Epithelial cell of alveolus of lung (primary cell): ENCODE measurements at places on chromosomes 4 and X. TPM values are rescaled to one million over a fixed set of nuclear protein-coding genes. Genes with fewer than 3 reads are reported as not detected.

LANCL3 gene
- under 0.01 and 0.26 TPM in 2 replicates for total RNA-seq

EMCN gene
- total RNA-seq = 0.16 TPM in 1 of 2 replicates, not detected in the other

MAGEA2B gene
- total RNA-seq = not detected in 2 replicates

TRIML2 gene
- not detected in 2 replicates for total RNA-seq

GABRE gene
- 2.2 and 4.5 TPM in 2 replicates for total RNA-seq

ZDHHC15 gene
- total RNA-seq = 0.39 and 0.48 TPM in 2 replicates

GCNA gene
- total RNA-seq = 0.26 and 4.2 TPM in 2 replicates

LRP2BP gene
- 0.39 and 1.6 TPM in 2 replicates for total RNA-seq

GSX2 gene
- not detected in 2 replicates for total RNA-seq

HMX1 gene
- not detected in 2 replicates for total RNA-seq

PRRG1 gene
- total RNA-seq = 8.7 and 20.0 TPM in 2 replicates

HPGD gene
- total RNA-seq = 0.78 and 0.80 TPM in 2 replicates

DOK7 gene
- total RNA-seq = 0.13 and 0.32 TPM in 2 replicates

STATH gene
- 0.80 TPM in 1 of 2 replicates, not detected in the other for total RNA-seq

GDI1 gene
- total RNA-seq = 77.9 and 123 TPM in 2 replicates

NAT8L gene
- total RNA-seq = not detected in 2 replicates

SLC9B1 gene
- 4.7 TPM in 1 of 2 replicates, not detected in the other for total RNA-seq

TNIP2 gene
- 49.3 and 69.6 TPM in 2 replicates for total RNA-seq

CYSLTR1 gene
- not detected in 2 replicates for total RNA-seq

JADE3 gene
- 2.6 and 3.3 TPM in 2 replicates for total RNA-seq

FAM50A gene
- total RNA-seq = 40.3 and 53.5 TPM in 2 replicates

TMEM185A gene
- total RNA-seq = 10.3 and 21.6 TPM in 2 replicates

PPBP gene
- total RNA-seq = 1.2 TPM in 1 of 2 replicates, not detected in the other

RPA4 gene
- total RNA-seq = 0.39 and 0.72 TPM in 2 replicates

GATA1 gene
- total RNA-seq = not detected in 2 replicates
